ENCODE measurements at places on chromosomes 3 and 15.

GRCh38 chr15:70486451-70487386 lies 276.6 kb downstream of the UACA start:
- DNase-seq = peak; percentile 90

GRCh38 chr15:86837294-86838061 lies 757.8 kb downstream of the AGBL1 start:
- DNase-seq = no peak

DNA sequence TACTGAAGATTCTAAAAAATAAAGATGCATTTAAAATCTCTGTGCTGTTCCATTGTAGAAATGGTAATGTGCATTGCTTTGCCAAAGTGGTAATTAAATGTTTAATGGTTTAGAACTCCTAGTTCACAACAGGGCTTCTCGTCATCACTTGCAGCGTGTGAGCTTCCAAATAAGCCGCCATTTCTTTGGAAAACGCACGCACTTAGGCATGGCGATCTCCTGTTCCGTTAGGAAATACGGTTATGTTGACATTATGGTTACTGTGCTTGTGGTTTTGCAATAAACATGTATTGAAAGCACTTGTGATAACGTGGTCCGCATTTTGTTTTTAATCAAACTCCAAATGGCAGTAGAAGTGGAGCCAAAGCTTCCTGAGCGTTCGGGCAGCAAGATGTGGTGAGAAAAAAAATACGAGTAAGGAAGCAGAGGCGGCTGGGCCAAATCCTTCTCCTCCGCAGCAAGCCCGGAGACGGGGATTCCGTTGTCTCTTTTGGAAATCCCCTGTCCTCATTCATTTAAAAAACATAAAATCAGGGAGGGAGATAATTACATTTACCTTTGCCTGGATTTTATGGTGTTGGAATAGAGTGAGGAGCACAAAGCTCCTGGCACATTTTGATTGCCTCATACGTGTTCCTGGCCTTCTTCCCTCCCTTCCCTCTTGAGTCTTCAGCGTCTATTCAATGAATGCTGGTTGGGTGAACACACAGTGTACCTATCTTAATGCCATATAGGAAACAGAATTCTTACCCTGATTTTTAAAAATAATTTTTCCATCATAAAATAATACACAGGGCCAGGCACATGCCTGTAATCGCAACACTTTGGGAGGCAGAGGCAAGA lies 97.5 kb downstream of the SLC49A4 start:
- DNase-seq = no peak

DNA sequence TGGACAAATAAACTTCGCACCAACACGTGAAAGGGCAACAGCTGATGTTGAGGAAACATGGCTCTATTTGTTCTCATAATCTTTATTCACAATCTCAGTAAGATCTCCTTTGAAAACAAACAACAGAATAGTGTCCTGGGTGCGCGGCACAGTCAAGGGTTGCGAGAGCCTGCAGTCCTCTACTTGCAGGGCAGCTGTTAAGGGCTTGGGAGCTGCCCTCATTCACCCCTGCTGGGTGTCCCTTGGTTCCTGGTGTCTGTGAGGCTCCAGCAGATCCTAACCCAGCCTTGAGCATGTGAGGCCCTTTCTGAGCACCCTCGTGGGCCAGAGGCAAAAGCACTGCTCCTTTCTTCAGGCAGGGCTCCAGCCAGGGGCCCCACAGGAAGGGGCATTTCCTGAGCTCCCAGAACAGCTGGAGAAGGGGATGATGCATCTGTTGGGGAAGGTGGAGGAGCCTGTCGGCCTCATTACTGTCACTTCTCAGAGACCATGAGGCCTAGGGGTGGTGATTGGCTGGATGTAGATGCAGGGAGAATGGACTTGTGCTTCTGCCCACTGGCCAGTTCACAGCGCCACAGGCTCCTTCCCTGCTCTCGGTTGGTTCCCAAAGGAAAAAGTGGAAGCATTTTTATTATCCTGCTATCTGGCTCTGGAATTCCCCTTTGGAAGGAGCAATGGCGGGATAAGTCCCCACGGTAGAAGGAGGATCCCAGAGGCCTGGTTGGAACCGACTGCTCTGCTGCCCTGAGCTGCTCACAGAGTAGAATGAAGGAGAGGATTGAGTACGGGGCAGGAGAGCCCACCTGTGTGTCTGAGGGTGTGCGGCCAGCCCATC lies 51.9 kb upstream of the KLF13 start:
- DNase-seq = no peak

DNA sequence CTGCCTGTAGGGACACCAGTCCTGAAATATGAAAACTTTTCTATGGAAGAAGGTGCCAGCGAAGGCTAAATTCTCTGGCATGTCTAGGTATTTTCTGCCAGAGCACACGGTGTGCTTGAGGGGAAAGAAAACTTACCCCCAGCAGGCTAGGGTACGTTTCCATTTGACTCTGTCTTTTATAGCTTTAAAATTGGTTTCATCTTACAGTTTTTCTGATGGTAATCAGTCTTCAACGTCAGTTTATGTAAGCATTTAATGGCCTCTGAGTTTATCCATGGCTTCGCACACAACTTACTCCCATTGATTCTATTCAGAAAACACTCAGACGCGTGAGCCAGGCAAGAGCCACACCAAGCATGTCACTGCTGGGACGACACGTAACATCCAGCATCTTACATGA lies 249.7 kb downstream of the ADAMTS17 start:
- DNase-seq = no peak

DNA sequence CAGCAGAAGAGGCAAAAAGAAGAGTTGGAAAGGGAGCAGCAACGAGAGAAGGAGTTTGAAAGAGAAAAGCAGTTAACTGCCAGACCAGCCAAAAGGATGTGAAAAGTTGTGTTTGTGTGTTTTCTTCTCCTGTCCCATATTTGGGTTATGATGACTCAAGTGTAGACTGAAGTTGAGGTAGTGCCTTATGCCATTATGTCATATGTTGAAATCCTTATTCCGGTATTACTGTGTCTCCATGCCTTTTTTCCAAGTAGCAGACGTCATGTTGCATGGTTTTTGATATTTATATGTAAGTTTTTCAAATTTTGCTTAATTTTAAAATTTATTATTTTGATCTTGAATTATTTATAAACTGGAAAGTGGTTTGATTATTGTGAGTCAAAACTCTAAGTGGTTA lies 19.2 kb downstream of the BLOC1S6 start:
- no peak for DNase-seq

DNA sequence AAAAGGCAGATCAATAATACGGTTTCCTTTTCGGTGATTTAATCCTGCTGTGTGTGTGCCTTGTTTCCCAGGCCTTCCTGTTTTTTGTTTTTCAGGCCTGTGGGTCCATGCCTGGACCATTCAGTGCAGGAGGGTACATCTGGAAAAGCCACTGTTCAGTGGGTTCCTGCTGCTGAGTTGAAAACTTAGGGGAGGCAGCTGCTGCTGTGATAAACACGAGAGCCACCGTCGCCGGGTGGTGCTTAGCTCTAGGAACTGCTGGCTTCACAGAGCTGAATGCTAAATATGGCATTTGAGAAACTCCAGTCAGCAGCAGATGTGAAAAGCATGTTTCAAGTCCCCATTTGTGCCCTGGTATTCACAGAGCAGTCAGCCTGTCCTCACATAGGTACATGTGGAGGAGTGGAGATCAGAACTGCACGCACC lies 44.0 kb downstream of the SYNM start:
- peak; percentile 26 for DNase-seq

GRCh38 chr3:183192650-183193300 lies 30.2 kb upstream of the LAMP3 start:
- no peak for DNase-seq

DNA sequence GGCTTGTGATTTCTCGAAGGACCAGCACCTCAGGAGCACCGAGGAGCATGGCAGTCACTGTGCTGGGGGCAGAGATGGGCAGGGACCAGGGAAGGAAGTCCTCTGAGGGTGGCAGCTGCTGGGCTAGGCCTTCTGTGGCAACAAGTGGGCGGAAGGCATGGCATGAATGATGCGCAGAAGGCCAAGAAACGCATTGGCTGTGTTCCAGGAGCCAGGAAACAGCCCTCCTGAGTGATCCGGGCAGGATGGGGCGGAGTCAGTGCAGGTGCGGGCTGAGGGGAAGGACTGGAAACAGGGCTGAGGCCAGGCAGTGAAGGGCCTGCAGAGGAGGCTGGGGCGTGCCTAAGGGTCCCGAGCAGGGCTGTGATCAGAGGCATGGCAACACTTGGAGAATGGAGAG lies 23.6 kb downstream of the MRPS11 start:
- no peak for DNase-seq

GRCh38 chr15:67133026-67133425 lies 67.6 kb downstream of the SMAD3 start:
- no peak for DNase-seq

DNA sequence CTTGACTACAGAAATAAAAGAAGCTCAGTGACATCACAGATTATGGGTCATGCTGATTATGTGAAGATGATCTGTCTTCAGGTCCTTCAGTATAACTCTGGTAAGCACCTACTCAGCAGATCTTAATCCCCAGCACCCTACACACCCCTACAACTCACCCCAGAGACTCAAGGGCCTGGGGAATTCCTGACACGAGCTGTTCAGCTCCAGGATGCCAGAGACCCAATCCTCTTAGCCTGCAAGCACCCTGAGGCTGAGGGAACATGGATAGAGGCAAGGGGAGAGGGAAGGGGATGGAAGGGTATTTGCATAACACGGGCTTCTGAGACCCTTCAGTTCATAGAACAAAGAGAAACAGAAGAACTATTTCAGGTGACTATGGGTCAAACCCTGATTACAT lies 13.0 kb downstream of the GLB1 start:
- DNase-seq = peak; percentile 21

DNA sequence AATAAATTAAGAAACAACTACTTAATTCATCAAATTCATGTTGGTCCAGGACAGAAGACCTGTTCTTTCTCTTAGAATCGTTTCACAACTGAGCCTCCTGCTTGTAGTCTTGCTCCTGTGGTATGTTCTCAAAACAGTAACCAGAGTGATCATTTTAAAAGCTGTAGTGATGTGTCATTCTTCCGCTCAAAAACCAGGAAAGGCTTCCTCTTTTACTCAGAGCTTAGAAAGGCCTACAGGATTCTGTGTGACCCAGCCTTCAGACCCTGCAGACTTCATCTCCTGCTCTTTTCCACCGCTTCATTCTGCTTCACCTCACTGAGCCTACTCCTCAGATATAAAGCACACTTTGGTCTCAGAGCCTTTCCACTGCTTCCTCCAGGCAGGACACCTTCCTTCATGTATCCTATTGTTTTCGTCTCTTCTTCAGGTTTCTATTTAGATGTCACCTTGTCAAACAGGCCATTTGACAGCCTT lies 22.7 kb downstream of the ST6GAL1 start:
- no peak for DNase-seq

DNA sequence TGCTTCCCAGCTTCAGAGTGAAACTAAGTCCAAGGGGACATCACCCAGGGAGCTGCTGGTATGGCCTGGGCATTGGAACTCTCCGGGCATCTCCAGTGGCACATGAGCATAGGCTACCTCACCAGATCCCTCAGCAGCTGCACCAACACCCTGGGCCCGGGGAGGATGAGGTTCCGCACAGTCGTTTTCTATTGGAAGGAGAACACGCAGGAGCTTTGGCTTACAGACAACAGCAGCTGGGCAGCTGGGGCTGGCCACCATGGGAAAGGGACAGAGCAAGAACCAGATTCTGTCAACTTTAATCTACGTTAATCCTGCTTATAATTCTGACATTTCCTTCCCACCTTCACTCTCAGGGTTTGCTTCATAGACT lies 65.5 kb downstream of the MYO1E start:
- DNase-seq = no peak

- DNase-seq = no peak
Measured at GRCh38 chr3:173762501-173762900, 365.0 kb downstream of the NLGN1 start.

GRCh38 chr3:153783106-153783505 lies 338.1 kb upstream of the ARHGEF26 start:
- no peak for DNase-seq

DNA sequence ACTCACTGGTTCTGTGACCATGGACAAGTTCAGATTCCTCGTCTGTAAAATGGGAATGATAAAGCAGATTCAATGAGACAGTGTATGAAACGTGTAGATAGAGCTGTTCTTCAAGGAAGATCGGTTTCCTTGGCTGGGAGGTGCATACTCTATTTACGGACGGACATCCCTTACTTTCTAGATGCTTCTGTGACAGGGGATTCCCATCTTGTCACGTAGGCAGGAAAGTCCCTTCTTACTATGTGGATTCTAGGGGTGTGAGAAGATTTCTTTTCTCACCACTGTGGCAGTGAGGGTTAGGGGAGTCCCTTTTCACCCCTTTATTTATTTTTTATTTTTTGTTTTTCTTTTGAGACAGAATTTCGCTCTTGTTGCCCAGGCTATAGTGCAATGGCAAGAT lies 180.9 kb upstream of the TBL1XR1 start:
- DNase-seq = no peak

- no peak for DNase-seq
Measured at GRCh38 chr3:35737527-35737926, 98.2 kb downstream of the ARPP21 start.

GRCh38 chr3:22893644-22894325 lies 309.3 kb upstream of the UBE2E2 start:
- no peak for DNase-seq

GRCh38 chr3:43017593-43018195 lies 38.6 kb downstream of the GASK1A start:
- peak; percentile 50 for DNase-seq

DNA sequence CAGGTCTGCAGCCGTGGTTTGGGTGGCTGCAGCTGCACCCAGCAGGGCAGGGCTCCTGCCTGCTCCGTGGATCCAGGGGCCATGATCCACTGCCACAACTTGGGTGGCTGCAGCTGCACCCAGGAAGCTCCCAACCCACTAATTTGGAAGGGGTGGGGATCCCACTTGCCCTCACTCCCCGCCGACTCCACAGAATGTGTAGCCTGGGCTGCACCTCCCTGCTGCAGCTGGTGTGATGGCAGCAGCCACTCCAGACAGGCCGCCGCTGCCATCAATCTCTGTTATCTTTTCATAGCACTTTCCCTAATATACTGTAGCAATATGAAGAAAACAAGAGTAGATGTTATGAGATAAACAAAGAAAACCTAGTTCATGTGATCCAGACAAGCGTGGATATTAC lies 137.8 kb upstream of the CNTN3 start:
- no peak for DNase-seq

DNA sequence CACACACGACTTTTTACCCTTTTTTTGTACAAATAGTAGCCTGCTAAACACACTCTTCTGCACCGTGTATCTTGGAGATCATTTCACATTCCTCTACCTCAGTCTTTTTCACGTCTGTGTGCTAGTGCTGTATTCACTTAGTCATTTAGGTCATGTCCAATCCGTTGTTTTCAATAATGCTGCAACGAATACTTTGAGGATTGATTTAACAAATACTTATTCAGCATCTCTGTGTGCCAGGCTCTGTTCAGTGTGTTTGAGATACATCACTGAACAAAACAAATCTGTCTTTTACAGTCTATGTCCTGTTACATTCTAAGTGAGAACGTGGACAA lies 882 bp downstream of the JMJD7 start:
- no peak for DNase-seq

GRCh38 chr3:167078070-167078622 lies 302.0 kb downstream of the ZBBX start:
- no peak for DNase-seq

Data from activated CD8-positive, alpha-beta memory T cell treated with anti-CD3 and anti-CD28 coated beads for 24 hours (primary cell).